Stimulated activated CD4-positive, alpha-beta T cell treated with anti-CD3 and anti-CD28 coated beads, Interleukin-1b, Interleukin-23, amount 100 ng/mL, for 1 hour (primary cell): ENCODE measurements at places on chromosomes 12 and 14.

DNA sequence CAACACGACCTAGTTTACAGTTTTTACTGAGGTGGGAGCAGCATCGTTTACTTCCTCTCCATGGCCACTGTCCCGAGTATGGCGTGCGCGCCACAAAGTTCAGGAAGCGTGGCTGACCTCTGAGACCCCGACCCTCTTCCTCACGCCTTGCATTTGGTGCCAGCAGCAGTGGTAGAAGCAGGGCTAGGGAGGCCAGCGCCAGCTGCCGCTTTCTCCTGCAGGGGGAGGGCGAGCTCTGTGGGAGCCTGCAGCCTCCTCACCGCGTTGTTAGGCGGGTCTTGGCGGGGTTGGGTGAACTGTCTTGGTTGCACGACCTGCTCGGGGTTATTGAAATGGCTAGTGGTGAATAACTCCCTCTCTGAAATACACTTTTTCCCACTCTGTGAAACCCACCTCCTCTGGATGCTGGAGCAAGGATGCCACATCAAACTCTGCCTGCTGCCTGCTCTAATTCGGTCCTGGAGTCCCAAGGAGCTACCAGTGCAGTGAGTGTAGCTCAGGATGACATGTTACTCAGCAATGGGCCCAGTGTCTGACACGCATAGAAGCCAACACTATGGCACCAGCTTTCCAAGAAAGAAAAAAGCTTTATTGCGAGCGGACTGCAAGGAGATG is 22.3 kb upstream of the TDRD9 start:
- DNase-seq = no peak

GRCh38 chr12:123910761-123911193 is 61.9 kb downstream of the CCDC92 start:
- DNase-seq = no peak

GRCh38 chr14:100818221-100818699 is 7.7 kb upstream of the MEG3 start:
- DNase-seq = no peak

- no peak for DNase-seq
Observed at GRCh38 chr14:90628825-90629224, 187.4 kb downstream of the TTC7B start.

DNA sequence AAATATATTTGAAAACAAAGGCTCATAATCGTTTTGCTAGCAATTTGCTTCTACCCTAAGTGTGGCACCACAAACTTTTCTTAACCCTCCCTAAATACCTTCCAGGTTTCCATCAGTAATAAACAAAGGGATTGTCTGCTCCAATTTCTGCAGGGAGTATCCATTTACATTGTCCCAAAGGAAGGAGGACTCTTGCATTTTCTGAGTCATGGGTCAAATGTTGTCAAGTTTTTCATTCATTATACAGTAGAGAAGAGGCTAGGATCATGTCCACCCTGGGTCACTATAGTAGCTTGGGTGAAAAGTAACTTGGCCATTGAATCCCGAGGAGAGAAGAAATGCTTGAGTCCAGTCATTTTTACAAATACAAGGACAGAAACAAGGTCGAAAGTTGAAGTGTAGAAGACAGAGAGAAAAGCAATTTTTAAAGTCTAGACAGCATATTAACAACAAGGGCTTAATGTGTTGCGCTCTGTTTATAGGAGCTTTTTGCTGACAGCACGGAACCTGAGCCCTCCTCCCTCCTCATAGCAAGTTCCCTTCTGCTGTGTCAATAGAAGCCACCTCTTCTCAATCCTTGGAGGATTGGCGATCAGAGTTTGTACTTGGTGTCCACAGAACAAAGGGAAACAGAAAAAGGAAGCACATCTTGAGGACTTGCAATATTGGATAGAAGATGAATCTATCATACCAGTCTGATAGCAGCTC is 53.1 kb downstream of the TMEM30B start:
- no peak for DNase-seq

DNA sequence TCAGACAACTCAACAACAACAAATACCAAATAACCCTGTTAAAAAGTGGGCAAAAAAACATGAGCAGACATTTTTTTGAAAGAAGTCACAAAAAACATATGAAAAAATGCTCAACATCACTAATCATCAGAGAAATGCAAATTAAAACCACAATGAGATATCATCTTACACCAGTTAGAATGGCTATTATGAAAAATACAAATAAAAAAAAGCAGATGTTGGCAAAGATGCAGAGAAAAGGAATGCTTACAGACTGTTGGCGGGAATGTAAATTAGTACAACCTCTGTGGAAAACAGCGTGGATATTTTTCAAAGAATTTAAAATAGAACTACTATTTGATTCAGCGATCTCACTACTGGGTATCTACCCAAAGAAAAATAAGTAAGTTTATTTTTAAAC is 114.0 kb downstream of the SLC38A4 start:
- no peak for DNase-seq

DNA sequence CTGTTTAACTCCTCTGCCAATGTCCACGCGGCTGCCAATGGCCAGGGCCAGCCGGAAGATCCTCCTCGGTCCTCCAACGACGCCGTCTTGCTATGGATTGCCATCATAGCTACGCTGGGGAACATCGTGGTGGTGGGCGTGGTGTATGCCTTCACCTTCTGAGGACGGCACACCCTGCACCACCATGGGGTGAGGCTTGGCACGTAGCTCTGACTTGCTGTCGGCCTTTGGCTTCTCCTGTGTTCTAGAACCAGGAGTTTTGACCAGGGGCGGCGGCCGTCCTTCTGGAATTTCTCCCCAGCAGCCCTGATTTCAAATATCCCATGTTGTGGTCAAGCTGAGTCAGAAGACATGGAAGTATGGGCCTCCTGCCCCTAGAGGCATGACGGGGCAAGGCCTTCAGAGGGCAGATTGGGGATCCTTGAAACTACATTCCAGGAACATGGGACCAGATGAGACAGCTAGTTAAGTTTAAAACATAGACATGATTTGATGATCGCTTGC is 47.5 kb downstream of the C14orf132 start:
- no peak for DNase-seq
